WERI-Rb-1 (cell line): ENCODE measurements at places on chromosomes 16 and 17.

- no peak for DNase-seq
Measured at GRCh38 chr17:50832864-50833381, 2.5 kb upstream of the WFIKKN2 start.

GRCh38 chr16:4260360-4260759 lies 12.5 kb downstream of the TFAP4 start:
- no peak for DNase-seq

- peak; percentile 96 for DNase-seq
Measured at GRCh38 chr17:82351713-82352488, 7.1 kb upstream of the TEX19 start.

DNA sequence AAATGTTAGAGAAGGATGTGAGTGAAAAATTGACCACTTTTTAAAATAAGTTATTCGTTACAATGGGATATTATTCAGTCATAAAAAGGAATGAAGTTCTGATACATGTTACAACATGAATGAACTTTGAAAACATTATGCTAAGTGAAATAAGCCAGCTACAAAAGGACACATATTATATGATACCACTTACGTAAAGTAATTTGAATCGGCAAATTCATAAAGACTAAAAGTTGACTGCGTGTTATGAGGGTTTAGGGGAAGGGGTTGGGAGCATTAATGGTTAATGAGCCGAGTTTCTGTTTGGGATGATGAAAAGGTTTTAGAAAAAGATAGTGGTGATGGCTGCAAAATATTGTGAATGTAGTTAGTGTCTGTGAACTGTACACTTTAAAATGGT lies 73.1 kb downstream of the USP32 start:
- DNase-seq, result no peak

- DNase-seq, result peak; percentile 81
Measured at GRCh38 chr17:18960803-18961511, 9.0 kb downstream of the SLC5A10 start.

DNA sequence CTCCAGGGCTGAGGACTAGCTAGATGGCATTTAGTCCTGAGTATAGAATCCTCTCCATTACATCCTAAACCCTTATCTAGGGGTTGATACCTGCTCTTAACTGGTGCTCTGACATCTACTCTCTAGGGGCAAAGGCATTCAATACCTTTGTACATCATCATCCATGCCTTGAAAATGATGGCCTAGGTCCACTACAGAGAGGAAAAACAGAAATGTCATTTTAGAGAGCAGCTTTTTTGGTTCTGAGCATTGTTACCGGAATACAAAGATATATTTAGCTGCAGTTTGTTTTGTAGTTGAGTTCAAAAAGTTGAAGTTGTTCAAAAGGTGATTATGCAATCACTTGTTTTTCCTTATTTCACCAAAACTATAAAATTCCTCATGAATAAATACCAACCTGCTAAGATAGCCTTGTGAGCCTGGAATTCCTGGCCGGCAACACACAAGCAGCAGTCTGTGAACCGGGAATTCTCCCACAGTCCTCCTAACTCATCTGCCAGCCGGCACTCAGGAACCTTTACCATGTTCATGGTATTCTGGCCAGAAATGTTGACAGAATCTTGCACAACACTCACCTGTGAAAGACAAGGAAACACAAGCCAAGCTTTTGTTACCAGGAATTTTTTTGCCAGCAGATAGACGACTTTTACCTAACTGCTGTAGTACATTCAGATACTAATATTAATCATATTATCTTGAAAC lies 35.4 kb downstream of the NXPH3 start:
- DNase-seq, result no peak
